ENCODE measurements at places on chromosomes 2 and 18.

DNA sequence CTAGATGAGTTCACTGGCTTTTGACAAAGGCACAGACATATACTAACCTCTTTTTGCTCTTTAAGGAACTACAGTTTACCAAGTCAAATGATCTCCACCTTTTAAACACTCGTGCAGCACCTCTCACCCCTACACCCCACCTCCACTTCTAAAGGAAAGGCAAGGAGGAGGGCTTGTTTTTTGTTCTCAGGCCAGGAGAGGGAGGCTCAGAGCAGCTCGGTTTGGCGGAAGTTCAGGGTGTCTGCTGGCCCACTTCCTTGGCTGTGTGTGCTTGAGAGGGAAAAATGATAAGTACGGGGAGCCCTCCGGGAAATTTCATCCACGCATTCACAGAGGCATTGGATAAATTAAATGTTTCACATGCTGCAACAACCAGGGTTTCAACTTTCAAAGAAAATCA, 667.9 kb downstream of the BCL11A start:
- no peak for DNase-seq

DNA sequence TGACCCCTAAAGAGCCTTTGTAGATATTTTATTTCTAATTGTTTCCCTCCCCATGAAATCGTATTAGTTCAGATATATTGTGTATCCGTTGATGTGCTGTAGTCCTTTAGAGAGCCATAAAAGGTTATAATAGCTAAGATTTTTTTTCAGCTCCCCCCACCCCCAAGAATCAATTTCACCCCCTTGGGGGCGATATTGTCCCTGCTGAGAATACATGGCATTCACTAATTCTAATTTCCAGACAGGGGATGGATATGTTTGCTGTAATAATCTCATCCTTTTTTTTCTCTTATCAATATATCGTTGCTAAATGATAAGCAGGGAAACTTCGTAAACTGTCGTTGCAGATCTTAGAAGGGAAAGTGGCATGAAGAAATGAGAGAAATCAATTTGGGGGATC, 530.7 kb downstream of the TMEM182 start:
- no peak for DNase-seq

DNA sequence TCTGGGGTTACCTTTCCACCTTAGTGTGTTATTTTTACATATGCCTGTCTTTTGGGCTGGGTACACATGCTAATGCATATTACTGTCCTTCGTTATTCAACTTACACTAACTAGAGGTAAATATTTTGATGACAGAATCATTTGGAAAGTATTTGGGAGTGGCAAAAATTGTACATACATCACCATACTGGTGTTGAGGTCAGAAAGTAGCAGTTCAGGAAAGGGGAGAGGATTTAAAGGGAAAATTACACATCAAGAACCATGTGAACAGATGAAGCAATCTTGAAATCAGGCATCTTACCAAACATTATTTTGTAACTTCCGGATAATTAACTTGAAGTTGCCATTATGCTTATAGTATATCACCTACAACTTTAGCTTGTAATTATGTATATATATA, 379.7 kb downstream of the RND3 start:
- no peak for DNase-seq

DNA sequence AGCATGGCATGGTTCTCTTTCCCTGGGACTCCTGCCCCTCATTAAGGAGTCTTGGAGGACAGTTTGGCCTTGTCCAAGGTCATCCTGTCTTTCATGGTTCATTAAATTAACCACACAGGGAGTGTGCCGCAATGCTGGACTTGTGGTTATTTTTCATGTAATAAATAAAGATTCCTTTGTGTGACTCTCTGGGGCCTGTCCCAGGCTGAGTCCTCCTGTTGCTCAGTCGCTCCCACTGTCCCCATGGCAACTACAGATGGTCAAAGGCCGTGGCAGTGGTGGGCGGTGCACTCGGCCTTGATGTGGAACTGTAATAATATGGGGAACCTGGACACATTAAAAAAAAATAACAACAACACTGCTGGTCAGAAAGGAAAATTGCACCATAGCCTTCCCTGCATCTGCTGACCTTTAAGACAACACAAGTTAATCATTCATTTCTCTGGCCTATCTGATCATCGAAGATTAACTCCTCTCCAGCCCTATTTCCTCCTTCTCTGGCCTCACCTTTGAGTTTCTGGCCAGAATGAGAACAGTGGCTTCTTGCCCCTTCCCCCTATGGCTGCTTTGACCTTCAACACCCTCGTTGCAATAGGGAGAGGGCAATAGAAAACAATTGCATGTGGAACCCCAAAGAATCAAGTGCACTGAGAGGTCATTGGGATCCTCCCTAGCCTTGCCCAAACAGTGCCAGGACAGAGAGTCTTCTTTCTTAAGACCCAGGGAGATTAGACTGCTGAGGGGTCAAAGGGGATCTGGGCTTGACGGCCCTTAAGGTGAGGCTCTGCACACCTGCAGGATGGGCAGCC, 44.7 kb downstream of the PSD4 start:
- DNase-seq, result no peak

DNA sequence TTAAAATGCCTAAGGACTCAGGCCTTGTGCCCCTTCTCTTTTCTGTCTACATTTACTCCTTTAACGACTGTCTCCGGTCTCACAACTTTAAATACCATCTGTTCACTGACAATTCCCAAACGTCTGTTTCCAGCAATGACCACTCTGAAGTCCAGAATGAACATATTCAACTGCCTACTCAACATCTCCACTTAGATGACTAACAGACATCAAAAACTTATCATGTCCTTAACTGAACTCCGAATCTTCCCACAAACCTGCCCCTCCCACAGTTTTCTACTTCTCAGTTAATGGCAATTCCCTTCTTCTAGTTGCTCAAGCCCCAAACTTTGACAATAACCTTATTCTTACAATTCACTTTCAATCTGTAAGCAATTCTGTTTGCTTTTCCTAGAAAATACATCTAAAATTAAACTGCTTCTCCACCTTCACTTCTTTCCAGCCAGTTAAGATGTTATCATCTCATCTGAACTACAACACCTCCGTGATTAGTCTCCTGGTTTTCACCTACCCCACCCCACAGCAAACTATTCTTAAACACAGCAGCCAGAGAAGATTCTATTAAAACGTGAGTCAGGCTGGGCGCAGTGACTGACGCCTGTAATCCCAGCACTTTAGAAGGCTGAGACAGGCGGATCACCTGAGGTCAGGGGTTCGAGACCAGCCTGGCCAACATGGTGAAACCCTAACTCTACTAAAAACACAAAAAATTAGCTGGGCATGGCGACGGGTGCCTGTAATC, 2.8 kb downstream of the C1D start:
- DNase-seq, result no peak

DNA sequence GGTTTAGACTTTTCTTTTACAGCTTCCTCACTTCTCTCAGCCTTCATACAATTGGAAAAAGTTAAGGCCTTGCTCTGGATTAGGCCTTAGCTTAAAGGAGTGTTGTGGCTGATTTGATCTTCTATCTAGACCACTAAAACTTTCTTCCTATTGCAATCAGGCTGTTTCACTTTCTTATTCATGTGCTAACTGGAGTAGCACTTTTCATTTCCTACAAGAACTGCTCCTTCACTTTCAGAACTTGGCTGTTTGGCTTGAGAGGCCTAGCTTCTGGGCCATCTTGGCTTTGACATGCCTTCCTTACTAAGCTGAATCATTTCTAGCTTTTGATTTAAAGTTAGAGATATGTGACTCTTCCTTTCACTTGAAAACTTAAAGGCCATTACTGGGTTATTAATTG, 114.3 kb downstream of the ARHGEF4 start:
- no peak for DNase-seq

GRCh38 chr2:109288544-109289368, 159.8 kb downstream of the SH3RF3 start:
- DNase-seq, result no peak

GRCh38 chr18:61635901-61636528, 256.8 kb downstream of the RNF152 start:
- DNase-seq, result peak; percentile 31

DNA sequence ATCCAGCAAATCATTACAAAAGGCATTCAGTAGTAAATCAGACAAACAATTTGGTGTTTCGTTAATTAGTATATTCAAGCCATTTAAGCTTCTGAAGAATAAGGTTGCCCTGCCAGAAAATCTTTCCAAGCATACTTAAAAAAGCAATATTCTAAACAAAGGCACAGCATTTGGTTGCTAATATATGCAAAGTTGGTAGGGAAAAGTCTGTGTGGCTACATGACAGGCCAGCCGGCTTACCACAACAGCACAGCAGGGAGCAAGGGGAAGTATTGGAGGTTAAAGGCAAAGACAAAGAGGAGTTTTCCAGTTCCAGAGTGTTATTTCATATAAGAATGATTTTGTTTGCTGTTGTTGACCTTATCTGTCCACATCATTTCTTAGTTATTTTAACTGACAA, 282.3 kb downstream of the MBD5 start:
- DNase-seq, result no peak

GRCh38 chr2:149747456-149747855, 159.9 kb upstream of the MMADHC start:
- DNase-seq, result no peak

DNA sequence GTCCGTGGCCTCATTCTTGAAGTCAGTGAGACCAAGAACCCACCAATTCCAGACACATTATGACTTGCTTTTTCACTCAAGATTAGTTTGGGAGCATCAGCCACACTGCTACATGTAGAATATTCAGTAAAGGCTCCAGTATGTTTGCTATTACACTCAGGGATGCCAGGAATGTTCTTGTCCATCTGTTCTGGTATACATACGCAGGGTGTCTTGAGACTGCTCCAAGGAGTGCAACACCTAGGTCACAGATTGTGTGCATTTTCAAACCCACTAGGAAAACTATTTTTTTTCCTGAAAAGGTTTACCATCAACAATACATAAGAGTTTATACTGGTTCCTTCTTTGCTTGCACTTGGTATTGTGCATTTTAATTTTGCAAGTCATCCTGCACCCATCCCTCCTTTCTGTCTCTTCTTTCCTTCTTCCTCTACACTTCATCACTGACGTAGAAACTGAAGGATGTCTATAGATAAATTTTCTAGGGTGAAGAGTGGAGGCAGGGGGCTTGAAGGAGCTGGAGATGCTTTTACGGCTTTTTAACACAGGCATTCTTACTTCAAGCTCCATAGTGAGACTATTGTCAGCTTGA, 35.3 kb upstream of the MAP2 start:
- no peak for DNase-seq

DNA sequence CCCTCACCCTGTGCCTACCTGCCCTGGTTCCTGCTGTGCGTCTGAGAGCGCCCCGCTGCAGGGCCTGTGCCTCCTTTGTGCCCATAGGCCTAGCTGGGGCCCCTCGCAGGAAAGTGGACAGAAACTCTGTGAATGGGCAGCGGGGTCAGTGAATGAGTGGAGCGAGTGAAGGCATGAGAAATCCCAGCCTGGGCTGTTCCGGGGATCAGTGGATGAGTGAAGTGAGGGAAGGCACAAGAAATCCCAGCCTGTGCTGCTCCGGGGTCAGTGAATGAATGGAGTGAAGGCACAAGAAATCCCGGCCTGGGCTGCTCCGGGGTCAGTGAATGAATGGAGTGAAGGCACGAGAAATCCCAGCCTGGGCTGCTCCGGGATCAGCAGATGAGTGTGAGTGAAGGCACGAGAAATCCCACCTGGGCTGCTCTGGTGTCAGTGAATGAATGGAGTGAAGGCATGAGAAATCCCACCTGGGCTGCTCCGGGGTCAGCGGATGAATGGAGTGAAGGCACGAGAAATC, 2.0 kb downstream of the COLEC11 start:
- no peak for DNase-seq

DNA sequence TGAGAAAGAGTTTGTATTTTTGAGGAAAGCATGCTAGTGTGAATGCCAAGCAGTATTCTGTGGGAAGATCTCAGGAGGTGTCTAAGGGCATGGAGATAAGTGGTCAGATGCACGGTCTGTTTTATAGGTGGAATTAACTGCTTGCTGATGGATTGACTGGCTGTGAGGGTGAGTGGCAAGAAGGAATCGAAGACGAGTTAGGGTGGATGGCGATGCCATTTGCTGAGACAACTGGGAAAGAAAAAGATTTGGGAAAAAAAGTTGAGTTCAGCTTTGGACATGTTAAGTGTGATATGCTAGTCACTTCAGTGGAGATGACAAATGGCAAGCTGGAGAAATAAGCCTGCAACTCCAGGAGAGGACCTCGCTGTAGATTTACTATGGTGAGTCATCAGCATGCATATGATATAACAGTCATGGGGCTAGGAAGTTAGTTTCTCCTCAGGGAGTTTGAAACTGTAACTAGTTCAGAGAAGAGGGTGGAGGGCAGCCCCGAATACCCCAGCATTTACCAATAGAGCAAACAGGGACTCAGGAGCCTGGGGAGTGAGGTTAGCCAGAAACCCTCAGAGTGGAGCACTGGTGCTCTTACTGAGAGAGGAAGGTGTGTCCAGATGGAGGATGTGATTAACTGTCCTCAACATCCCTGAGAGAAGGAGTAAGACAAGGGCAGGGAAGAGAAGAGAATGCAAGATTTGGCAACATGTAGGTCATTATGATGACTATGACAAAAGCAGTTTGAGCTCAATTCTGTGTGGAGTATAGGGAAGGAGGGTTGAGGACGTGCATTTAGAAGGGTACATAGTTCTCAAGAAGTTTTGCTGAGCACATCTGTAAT, 2.0 kb upstream of the HK2 start:
- DNase-seq, result peak; percentile 27

DNA sequence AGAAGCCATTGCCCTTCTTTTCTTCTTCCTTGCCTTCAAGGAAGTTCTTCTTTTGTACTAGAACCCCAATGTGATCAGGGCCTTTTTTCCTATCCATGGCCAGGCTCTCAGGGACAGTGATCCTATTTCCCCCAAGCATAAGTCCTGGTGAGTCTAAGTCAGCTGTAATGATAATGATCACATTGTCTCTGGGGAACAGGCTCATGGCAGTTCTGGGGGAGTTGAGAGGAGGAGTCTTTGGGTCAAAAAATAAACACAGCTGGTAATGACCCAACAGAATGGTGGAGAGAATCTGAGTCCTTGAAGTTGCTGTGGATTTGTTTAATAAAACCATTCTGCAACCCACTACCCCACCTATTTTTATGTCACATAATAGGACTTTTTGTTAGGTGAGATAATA, 96.6 kb downstream of the SOCS6 start:
- peak; percentile 38 for DNase-seq

DNA sequence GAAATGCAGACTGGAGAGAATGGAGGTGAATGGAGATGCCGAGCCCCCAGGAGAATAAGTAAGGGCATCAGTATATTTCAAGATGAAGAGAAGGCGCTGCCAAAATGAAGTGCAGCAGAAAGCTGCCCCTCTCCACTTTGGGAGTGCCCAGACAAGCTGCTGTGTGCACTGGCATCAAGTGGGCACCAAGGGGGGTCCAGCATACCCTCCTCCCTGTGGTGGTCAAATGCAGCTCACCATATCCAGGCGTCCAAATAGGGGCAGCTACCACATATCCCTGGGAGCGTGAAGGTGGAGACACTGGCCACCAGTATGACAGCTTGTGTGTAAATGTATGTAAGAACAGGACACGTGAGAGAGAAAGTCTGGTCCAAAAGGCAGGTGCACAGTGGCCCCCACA, 236.6 kb downstream of the KLHL29 start:
- DNase-seq, result no peak

DNA sequence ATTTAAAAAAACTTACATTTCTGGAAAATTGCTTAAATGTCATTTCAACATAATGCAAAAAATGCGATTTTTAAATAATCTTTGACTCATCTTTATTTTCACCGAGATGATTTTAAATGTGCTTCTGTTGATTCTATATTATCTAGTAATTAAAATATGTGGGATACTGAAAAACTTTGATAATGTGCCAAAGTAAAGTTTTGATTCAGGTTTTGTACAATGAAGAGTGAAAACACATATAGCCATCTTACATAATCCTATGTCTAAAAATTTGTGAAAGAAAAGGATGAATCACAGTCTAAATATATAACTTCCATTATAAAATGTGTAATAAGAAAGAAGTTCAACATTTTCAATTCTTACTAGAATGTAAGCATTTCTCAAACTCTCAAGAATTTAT, 204.3 kb upstream of the ZC3H15 start:
- DNase-seq, result no peak
